ENCODE measurements at places on chromosomes 6 and 20.

- DNase-seq: no peak
These were observed 1.0 kb downstream of the COL20A1 start for GRCh38 chr20:63293871-63294535.

- no peak for DNase-seq
These were observed 17.8 kb downstream of the FOXQ1 start for GRCh38 chr6:1329708-1330107.

- no peak for DNase-seq
These were observed at the start of gene BMP7 for GRCh38 chr20:57266291-57267157. Gene BMP7, minus strand, starts transcription at chr20:57266641. Its CDS starts 519 bp downstream, at chr20:57266122.

DNA sequence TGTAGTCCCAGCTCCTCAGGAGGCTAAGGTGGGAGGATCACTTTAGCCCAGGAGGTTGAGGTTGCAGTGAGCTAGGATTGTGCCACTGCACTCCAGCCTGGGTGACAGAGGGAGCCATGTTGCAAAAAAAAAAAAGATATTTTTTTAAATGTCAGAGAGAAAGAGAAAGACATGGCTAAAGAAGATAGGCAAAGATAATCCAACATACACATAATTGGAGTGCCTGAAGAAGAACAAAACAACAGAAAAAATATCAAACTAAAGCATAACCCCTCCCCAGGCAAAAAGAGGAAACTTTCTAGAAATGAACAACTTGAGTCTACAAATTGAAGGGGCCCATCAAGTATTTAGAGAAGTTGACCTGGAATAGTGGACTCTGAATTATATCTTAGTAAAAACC lies 14.0 kb upstream of the GRM4 start:
- DNase-seq: no peak

Measured in activated CD4-positive, alpha-beta T cell treated with anti-CD3 and anti-CD28 coated beads, Interleukin-10, Interleukin-2, amounts not matched to agents 100 ng/mL and 50 ng/mL, durations not matched to agents 16 hours and 8 hours (primary cell).